ENCODE measurements at places on chromosomes 7 and 10. TPM values are rescaled to one million over a fixed set of nuclear protein-coding genes. Genes with fewer than 3 reads are reported as not detected.

DNA sequence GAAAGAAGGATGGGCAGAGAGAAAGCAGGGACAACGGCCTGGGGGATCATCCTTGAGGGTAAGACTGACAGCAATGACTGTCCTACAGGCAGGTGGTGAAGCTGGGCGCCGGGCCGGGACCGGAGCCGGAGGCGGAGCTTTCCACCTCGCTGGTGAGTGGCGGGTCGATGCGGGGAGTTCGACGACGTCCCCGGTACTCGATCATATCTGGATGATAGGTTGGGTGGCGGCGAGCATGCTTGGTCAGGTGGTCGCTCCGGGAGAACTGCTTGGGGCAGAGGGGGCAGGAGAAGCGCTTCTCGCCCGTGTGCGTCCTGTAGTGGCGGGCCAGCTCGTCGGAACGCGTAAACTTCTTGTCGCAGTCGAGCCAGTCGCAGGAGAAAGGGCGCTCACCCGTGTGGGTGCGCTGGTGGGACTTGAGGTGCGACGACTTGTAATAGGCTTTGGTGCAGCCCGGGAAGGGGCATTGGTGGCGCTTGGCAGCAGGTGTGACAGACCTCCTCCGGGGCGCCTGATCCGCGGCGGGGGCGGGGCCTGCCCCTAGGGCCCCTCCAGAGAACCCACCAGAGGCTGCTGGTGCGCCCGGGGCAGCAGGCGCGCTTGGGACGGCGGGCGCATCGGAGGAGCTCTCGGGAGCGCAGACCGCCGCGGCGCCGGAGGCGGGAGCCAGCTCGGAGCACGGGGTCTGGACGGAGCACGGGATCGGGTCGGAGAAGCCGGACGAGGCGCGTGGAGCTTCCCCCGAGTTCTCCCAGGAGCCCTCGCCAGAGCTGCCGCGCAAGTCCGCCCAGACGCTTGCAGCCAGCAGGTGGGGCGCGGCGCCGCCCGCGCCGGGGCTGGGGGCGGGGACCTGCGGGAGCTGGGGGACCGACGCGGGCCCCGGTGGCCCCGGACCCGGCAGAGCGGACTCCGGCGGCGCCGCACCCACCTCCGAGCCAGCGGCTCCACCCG, 752 bp downstream of the KLF14 start:
- no peak for DNase-seq

DNA sequence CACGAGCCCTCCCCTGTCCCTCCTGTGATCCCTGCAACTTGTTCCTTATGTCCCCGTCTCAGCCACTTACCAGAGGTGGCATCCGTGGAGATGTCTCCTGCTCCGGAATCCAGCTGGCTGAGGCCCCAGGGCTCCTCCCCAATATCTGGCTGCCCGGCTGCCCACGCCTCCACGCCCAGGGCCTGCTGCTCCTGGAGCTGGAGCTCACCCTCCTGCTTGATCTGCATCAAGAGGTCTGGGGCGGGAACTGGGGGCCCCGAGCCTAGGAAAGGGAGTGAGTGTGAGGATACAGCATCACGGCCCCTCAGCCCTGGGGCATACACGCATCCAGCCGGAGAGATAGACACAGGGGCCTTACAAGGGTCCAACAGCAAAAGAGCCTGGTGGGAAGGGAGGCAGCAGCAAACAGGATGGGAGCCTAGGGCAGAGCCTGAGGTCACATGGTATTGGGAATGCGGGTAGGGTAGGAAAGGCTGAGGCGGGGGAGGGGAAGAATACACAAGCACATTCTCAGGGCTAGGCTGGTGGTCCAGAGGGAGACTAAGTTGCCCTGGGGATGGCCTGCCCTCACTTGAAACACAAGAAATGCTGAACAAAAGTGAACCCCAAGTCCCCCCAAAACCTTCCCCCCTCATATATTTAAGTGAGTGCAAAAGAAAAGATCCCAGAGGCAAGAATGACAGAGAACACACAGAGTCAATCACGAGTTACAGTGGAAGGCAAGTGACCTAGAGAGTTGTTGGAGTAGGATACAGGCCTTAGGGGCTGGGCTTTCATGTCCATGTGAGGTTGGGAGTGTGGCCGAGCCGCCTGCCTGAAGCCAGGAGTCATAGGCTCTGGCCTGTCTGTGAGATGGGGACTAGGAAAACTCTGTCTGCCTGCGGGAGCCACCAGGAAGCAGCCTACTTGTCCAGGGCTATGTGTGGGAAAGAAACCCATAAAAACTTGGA, 16.9 kb upstream of the ZNF777 start:
- DNase-seq, result no peak

WNT16 gene
- total RNA-seq, result not detected

DNA sequence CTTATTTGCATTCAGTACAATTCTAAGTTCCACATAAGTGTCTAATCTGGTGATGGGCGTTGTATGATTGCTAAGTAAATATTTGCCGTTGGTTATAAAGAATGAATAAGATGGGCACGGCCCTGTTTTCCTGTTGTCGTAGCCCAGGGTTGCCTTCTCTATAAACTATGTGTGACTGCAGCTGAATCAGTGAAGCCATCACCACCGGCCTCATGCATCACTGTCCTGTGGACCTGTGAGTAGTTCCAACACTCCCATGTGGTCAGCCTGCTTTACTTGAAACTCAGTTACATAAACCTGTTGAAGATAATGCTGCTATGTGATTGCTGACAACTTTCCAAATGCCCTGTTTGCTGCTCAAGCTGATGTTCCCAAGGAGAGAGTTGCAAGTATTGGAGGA, 21.6 kb upstream of the KLF6 start:
- DNase-seq, result peak; percentile 96

DNA sequence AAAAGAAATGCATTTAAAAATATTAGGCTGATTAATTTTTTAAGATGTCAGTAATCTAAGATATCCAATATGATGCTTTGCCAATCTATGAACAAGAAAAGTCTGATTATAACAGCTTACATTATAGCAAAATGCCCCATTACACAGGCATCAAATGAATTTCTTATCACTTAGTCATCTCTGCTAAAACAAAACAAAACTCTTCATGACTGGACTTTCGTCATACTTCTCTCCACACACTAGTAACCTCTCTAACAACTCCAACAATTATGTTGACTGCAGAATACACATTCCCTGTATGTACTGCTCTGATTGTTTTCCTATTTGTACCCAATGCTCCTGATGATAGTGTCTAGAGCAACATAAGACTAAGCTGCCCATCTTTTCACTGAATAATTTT, 3.8 kb upstream of the MKI67 start:
- DNase-seq, result peak; percentile 56

GRCh38 chr7:11130012-11130411, 156.3 kb downstream of the PHF14 start:
- DNase-seq, result peak; percentile 73

- DNase-seq, result no peak
These were observed 3.3 kb downstream of the FRAT2 start for GRCh38 chr10:97331153-97331703.
